ENCODE measurements at places on chromosomes 13 and 19. TPM values are rescaled to one million over a fixed set of nuclear protein-coding genes. Genes with fewer than 3 reads are reported as not detected.

- H3K27me3 ChIP-seq: no peaks in the 10 kb centered on the region
- DNase-seq: no peak
- H3K27ac ChIP-seq: no peak overlapping the region
These were observed 180.2 kb downstream of the SLITRK5 start for GRCh38 chr13:87851410-87851809.

GRCh38 chr19:39419003-39419402 lies 6.5 kb downstream of the PLEKHG2 start:
- H3K27ac ChIP-seq: no peak overlapping the region
- no peak overlapping the region for H3K4me3 ChIP-seq

GRCh38 chr13:94674609-94675348 lies 37.6 kb downstream of the SOX21 start:
- no peaks in the 10 kb centered on the region for H3K4me1 ChIP-seq
- no peaks in the 10 kb centered on the region for H3K36me3 ChIP-seq
- H3K27ac ChIP-seq: no peak overlapping the region
- H3K4me3 ChIP-seq: no peak overlapping the region
- peak; percentile 67 for DNase-seq
- H3K27me3 ChIP-seq: peaks cover 9% of the 10 kb centered on the region

DNA sequence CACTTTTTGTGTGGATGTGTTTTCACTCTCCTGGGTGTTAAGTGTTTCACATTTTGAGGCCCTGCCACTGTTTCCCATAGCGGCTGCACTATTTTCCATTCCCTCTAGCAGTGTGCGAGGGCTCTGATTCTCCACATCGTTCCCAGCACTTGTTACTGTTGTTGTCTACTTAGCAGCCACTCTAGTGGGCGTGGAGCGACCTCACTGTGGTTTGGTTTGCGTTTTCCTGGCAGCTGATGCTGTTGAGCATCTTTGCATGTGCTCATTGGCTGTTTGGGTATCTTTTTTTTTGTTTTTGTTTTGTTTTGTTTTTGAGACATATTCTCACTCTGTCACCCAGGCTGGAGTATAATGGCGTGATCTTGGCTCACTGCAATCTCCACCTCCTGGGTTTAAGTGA lies 14.4 kb downstream of the NAXD start:
- no peak for DNase-seq
- H3K4me3 ChIP-seq: no peak overlapping the region
- H3K27me3 ChIP-seq: no peaks in the 10 kb centered on the region
- no peak overlapping the region for H3K27ac ChIP-seq
- peaks cover 3% of the 10 kb centered on the region for H3K36me3 ChIP-seq

DNA sequence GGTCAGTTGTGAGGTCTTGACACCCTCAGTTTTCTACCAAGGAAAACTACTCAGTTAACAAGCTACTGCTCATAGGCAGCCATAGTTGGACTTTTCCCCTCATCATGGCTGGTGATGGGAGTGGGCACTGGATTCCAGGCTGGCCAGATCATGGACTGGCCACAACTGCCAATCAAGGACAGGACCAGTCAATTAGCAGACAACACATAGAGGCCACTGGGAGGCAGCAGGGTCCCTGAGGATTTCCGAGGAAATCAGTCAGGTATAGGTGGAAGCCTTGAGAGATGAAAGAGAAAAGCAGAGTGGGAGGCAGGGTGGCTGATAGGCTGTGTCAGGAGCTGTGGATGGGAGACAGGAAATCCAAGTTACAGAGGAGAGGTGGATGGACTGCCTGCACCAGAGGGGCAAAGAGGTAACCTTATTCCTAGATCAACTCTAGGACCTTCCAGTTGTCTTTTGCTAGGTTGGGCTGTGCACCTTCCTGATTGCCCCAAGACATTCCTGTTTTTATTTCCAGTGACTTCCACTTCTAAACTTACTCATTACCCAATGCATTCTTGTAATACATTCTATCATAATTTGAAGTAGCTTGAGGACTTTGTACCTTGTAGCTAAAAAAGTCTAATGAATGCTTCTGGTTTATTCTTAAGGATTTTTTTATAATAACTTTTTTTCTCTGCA lies 361.8 kb downstream of the KCNRG start:
- peaks cover 12% of the 10 kb centered on the region for H3K4me1 ChIP-seq
- peaks cover 10% of the 10 kb centered on the region for H3K27me3 ChIP-seq

NFKBIB gene
- 42.4 TPM for total RNA-seq

ZNF415 gene
- total RNA-seq: 1.7 TPM

DNA sequence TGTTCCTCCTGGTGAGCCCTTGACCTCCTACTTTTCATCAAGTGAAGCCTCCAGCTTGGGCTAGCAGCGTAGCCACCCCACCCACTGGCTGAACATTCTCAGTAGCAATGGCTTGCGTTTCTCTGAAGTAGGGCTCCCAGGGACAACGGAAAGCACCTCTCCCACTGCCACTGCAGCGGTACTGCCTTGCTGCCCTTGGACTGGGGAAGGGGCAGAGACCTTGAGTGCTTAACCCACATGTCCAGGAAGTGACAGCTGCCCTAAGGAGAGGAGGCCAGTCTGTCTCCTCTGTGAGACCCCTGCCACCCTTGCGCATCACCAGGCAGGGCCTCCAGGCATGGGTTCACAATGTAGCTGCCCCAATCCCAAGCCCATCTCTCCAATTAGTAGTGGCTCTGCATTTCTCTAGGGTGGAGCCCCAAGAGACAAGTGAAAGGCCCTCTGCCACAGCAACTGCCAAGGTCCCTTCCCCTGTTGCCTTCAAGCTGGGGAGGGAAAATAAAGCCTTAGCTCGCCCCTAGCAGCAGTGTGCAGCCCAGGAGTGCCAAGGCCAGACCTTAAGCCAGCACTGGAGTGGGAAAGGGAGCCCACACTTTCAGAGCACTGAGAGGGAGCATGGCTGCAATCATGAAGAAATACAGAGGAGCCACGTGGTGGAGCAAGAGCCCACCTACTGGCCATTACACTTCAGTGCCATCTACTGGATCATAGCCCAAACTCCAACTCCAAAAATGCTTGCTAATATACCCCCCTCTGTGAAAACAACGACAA lies 175.9 kb upstream of the TRPC4 start:
- H3K27ac ChIP-seq: peak overlapping the region; percentile 28
- H3K36me3 ChIP-seq: no peaks in the 10 kb centered on the region
- peaks cover 9% of the 10 kb centered on the region for H3K4me1 ChIP-seq
- DNase-seq: peak; percentile 88
- H3K4me3 ChIP-seq: no peak overlapping the region

DNA sequence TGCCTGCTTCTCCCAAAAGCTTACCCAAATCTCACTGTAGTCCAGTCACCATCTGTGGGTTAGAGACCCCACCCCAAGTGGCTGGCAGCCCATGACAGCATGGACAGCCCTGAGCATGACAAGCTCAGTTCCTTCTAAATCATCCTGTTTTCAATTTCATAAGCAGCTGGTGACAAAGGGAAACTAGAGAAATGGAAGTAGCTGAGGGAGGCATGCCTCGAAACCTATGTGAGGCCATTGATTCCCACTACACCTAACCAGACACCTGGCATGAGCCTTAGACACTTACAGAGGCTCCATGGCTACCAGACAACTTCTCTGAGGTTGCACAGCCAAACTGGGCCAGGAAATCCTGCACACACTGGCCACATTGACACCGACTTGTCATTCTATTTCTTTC lies 56.2 kb downstream of the ABCC4 start:
- peaks cover 7% of the 10 kb centered on the region for H3K36me3 ChIP-seq
- peaks cover 3% of the 10 kb centered on the region for H3K4me1 ChIP-seq
- no peaks in the 10 kb centered on the region for H3K27me3 ChIP-seq
- no peak for DNase-seq
- no peak overlapping the region for H3K27ac ChIP-seq

DNA sequence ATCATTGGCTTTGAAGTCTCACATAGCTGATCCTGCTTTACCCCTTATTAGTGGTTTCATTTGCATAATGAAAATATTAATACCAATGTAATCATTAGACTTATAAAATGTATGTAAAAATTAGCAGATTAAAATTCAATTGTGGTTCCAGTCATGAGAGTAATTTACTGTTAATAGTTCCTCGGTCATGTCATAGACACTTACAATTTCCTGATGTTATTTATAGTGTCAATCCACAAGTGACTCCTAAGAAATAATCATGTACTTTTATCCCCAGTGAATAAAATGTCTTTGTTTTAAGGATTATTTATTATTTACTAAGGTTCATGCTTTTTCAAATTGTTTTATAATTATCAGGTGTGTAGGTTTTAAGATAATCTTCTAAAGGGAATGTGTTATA lies 138.5 kb downstream of the PCDH9 start:
- H3K27me3 ChIP-seq: no peaks in the 10 kb centered on the region
- H3K27ac ChIP-seq: no peak overlapping the region
- no peaks in the 10 kb centered on the region for H3K4me1 ChIP-seq
- no peaks in the 10 kb centered on the region for H3K36me3 ChIP-seq

MYPOP gene
- 11.4 TPM for total RNA-seq

CIC gene
- total RNA-seq: 75.8 TPM

- DNase-seq: peak; percentile 5
- no peak overlapping the region for H3K27ac ChIP-seq
- no peaks in the 10 kb centered on the region for H3K4me1 ChIP-seq
These were observed 933 bp downstream of the ARHGEF7 start for GRCh38 chr13:111115965-111116521.

DNA sequence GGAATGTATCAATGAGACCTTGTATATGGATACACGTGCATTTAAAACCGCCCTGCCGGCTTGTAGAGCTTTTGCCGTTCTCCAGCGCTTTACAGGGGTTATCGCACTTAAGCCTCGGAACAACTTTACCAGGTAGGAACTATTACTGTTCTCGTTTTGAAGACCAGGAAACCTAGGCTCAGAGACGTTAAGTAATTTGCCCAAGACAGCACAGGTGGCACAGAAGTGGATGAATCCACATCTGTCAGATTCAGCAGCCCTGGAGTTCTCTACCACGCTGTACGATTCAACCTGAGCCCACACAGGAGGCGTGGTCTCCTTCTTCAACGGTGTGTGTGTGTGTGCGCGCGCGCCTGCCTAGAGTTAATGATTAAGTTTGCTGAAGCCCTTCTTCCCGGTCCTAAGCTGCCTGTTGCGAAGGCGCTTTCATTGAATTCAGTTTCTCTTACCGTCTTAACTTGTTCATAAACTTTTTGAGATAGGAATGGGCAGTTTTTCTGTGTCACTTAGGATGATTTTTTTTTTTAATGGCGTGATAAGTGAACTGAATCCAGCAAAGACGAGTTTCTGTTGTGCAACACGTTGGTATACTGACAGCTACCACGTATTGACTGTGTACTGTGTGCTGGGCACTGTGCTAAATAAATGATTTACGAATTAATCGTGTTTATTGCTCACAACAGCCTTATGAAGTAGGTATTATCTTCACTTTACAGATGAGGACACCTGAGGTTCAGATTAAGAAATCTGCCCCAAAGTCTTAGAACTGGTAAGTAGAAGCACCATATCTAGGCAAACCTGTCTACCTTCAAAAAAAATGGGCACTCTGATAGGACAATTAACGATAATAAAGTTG lies 67.4 kb downstream of the KCNRG start:
- peaks cover 21% of the 10 kb centered on the region for H3K4me1 ChIP-seq
- peak overlapping the region; percentile 87 for H3K4me3 ChIP-seq
- H3K27me3 ChIP-seq: no peaks in the 10 kb centered on the region
- peak overlapping the region; percentile 98 for H3K27ac ChIP-seq
- peak; percentile 92 for DNase-seq

ZIK1 gene
- 16.3 TPM for total RNA-seq

DNA sequence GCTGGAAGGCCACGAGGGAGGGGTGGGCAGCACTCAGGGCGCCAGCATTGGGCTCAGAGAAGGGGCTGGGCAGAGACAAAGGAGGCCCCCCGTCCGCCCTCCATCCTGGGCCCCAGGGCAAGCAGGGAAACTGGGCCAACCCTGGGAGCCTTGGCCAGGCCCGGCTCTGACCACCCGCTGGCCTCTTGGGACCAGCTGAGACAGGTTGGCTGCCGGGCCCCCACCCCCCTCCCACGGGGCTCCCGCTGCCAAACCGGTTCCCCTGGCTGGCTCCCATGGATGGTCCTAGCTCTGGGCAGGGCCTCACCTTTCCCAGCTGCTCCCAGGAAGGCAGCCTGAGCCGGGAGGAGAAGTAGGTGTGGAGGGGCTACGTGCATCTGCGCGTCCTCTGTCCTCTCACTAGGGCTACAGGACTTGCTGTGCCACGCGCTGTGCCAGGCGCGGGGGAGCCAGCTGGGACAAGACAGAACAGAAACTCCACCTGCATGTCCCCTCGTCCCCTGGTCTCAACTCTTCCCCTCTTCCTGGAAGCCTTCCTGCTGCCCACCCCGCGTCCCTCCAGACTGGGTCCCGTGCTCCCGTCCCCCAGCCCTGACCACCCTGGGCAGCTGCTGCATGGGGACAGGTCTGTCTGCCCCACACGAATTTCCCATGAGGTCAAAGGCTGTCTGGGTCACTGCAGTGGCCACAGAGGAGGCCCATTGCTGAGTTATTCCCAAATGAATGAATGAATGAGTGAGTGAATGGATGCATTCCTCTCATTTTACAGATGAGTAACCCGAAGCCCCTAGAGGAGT lies 29.1 kb upstream of the NCCRP1 start:
- H3K4me1 ChIP-seq: no peaks in the 10 kb centered on the region
- H3K36me3 ChIP-seq: peaks cover 4% of the 10 kb centered on the region
- H3K27me3 ChIP-seq: no peaks in the 10 kb centered on the region
- H3K27ac ChIP-seq: no peak overlapping the region
- H3K4me3 ChIP-seq: no peak overlapping the region

DNA sequence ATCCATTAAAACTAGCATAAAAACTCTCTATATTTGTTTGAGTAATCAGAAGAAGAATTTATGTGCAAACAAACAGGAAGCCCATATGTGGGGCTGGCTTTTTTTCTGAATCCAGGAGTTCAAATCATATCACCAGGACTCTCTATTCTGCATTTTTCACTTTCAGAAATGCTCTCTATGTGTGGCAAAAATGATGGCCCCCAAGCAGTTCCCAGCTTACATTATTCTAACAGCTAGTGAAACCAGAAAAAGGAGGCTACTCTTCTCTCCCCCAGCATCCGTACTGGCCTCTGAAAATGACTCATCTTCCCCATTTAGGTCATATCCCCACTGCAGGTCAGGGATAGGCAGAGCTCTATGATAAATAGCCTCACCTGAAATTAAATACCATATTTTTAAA lies 20.4 kb downstream of the RBM26 start:
- no peak overlapping the region for H3K27ac ChIP-seq
- no peak overlapping the region for H3K4me3 ChIP-seq
- no peaks in the 10 kb centered on the region for H3K27me3 ChIP-seq
- no peak for DNase-seq
- H3K36me3 ChIP-seq: peaks cover 13% of the 10 kb centered on the region

GRCh38 chr19:12806242-12807081 lies at the start of gene RNASEH2A:
TSS of gene RNASEH2A (plus strand) at chr19:12806584. CDS start at chr19:12806674, 90 bp downstream.
- H3K4me3 ChIP-seq: peak within 1 kb of the TSS; percentile 91
- peaks cover 9% of the 10 kb centered on the region for H3K4me1 ChIP-seq
- H3K27ac ChIP-seq: peak within 1 kb of the TSS; percentile 89
- peak; percentile 97 for DNase-seq
- H3K36me3 ChIP-seq: peaks cover 16% of the 10 kb centered on the region
- H3K27me3 ChIP-seq: no peaks in the 10 kb centered on the region

GRCh38 chr13:26071691-26072090 lies 19.9 kb upstream of the SHISA2 start:
- no peaks in the 10 kb centered on the region for H3K36me3 ChIP-seq
- H3K27ac ChIP-seq: no peak overlapping the region
- no peaks in the 10 kb centered on the region for H3K27me3 ChIP-seq

GRCh38 chr19:3006075-3006767 lies 22.9 kb downstream of the TLE2 start:
- DNase-seq: no peak
- no peaks in the 10 kb centered on the region for H3K27me3 ChIP-seq
- no peaks in the 10 kb centered on the region for H3K4me1 ChIP-seq
- H3K36me3 ChIP-seq: no peaks in the 10 kb centered on the region

GRCh38 chr19:7928334-7928706 lies 2.4 kb upstream of the CTXN1 start:
- peaks cover 33% of the 10 kb centered on the region for H3K36me3 ChIP-seq
- no peak for DNase-seq
- no peaks in the 10 kb centered on the region for H3K27me3 ChIP-seq

Measured in A673 (cell line).